ENCODE measurements at places on chromosomes 6 and 20. TPM values are rescaled to one million over a fixed set of nuclear protein-coding genes. Genes with fewer than 3 reads are reported as not detected.

DNA sequence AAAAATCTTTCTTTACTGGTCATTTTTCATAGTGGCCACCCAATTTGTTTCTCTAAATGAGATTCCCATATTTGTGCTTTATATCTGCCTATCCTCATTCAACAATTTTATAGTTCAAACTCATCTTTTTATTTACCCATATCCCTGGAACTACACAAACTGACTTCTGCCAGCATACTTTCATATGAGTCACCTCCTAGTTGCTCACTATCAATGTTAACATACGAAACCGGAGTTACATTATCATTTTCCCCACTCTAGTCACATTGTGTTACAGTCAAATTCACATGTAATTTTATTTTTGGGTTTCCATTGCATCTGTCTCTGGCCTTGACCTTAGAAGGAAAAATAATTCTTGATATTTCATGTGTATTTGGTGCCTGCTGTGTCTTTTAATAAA is 499.4 kb downstream of the MAFB start:
- no peak for DNase-seq

The RAET1G gene
- total RNA-seq = not detected

The LAMA4 gene
- total RNA-seq = 48.3 TPM

DNA sequence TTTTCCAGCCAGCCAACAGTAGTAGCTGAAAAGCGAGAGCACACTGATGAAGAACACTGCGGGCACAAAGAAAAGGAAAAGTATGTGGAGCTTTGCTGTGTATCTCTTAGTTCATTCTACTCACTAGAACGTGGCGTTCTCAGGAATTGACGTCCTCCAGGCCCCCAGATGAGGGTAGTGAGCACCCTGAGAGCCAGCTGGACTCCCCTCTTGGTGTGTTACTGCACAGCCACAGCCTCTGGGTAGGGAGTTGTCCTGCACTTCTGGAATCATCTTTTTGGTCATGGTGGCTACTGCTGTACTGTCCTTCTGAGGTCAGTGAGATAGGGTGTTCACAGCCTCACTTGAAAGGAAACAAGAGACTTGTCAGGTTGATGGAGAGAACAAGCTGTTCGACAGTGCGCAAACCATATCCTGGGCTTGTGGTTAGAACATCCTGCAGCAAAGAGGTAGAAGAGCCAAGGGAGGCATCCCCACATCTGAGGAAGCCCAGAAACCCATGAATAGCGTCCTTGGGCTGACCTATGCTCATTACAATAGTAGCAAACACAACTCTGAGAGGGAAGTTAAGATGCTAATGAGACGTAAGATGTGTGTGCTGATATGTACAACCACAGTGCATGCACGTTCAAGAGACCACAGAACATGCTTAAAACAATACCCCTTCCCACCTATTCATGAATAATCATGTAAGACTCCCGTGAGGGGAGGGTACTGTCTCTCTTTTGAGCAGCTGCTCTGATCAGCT is 14.6 kb upstream of the HLA-F start:
- no peak for DNase-seq

The CITED2 gene
- total RNA-seq = 149 TPM

DNA sequence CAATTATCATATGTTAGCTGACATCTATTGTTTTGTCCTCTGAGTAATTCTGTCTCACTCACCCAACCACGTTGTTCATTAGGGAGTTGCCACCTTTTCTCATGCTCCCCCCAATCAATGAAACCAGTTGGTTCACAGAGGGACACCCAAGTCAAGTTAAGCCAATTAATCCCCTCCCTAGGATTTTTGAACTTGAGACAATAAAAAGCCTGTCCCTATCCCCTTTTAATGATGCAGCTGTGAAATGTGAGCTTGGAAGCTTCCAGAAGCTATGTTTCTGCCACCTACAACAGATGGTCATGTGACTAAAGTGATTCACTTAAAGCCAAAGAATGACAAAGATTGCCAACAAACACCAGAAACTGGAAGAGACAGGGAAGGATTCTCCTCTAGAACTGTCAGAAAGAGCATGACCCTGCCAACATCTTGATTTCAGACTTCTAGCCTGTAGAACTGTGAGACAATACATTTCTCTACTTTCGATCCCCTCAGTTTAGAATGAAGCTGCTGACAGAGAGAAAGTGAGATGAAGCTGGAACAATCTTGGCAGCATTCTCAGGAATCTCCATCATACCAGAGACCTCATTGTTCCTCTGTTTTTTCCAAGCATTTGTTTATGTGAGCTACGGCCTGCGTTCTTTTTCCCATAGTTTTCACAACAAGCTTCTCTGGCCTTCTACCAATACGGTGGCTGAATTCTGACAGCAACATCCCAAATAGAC is 57.8 kb upstream of the TPD52L1 start:
- DNase-seq = no peak

DNA sequence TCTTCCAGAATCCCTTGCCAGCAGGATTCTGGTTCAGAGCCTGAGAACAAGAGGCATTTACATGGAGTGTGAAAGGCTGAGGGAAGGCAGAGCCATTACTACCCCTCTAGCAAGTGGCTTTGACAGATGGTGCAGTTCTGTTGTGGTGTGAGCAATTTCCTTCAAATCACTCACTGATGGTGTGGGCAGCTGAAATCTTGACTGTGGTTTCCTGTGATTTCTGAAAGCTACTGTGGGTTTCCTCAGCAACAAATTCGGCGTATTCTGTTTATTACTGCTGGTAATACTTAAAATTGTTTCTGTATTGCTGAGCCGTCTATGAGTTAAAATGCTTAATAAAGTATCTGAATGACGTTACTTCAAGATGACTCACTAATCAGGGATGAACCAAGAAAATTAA is 181.5 kb upstream of the TCF21 start:
- no peak for DNase-seq

The ELMO2 gene
- 47.7 TPM for total RNA-seq

The PACSIN1 gene
- 0.32 TPM for total RNA-seq

- DNase-seq = no peak
Measured at GRCh38 chr6:40442591-40442990, 144.6 kb downstream of the LRFN2 start.

The KHDC1 gene
- 4.2 TPM for total RNA-seq

- no peak for DNase-seq
Measured at GRCh38 chr20:563187-563586, 19.6 kb upstream of the CSNK2A1 start.

DNA sequence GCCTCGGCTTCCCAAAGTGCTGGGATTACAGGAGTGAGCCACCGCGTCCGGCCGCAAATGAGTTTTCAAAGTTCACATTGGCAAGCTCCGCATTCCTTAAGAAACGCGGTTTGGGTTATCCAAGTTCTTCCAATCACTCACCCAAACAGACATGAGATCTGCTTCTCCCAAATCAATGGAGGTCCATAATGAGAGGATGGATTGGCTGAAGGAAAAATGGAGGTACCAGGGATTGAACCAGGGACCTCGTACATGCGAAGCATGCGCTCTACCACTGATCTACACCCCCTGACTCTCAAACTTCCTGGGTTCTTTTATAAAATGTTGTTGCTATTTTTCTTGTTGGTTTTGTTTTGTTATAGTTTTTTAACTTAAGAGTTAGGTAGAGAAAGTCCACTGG is 170.0 kb downstream of the GPX5 start:
- DNase-seq = no peak
